ENCODE measurements at places on chromosomes 6 and 20. TPM values are rescaled to one million over a fixed set of nuclear protein-coding genes. Genes with fewer than 3 reads are reported as not detected.

OVOL2 gene
- not detected for total RNA-seq

GRCh38 chr6:158605266-158605878 lies 39.2 kb downstream of the DYNLT1 start:
- no peak overlapping the region for H3K27ac ChIP-seq
- no peaks in the 10 kb centered on the region for H3K4me1 ChIP-seq
- no peak overlapping the region for H3K4me3 ChIP-seq
- no peaks in the 10 kb centered on the region for H3K27me3 ChIP-seq

FAM217A gene
- total RNA-seq, result not detected

SYTL3 gene
- total RNA-seq, result 0.31 TPM

DNA sequence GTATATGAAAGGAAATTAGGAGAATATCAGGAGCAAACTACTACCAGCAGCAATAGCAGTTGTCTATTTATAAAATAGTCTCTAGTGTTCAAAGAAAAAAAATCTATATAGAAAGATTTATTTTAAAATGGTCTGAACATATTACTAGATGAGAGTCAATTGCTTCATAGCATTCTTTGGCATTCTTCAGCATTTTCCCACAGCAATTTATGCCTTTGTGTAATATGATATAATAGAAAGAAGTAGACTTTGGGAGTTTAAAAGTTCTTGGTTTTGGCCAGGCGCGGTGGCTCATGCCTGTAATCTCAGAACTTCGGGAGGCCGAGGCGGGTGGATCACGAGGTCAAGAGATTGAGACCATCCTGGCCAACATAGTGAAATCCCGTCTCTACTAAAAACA lies 157.0 kb upstream of the PLN start:
- peaks cover 43% of the 10 kb centered on the region for H3K4me1 ChIP-seq
- H3K27ac ChIP-seq, result no peak overlapping the region
- no peaks in the 10 kb centered on the region for H3K27me3 ChIP-seq
- no peak overlapping the region for H3K4me3 ChIP-seq
- peaks cover 5% of the 10 kb centered on the region for H3K36me3 ChIP-seq
- DNase-seq, result no peak

GRCh38 chr6:27414996-27415395 lies 26.4 kb downstream of the ZNF391 start:
- H3K27me3 ChIP-seq, result no peaks in the 10 kb centered on the region
- DNase-seq, result no peak
- H3K36me3 ChIP-seq, result no peaks in the 10 kb centered on the region
- H3K4me1 ChIP-seq, result no peaks in the 10 kb centered on the region
- H3K27ac ChIP-seq, result no peak overlapping the region

TRIM40 gene
- not detected for total RNA-seq

DNA sequence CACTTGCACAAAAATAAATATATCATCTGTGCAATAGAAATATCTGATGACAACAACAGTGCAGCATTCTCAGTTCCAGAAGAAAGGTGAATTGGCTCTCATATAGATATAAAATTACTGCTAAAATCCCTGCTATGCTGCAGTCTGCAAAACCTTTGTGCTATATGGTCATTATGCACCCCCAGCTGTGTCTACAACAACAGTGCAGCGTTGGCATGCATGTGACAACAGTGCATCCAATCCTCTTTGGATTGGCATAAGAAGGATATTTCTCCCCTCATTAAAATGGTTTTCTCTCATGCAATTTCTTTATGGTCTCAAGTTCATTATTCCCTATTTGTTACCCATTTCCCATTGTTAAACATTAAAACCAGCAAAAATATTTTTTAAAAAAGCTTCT lies 23.1 kb downstream of the OR2B6 start:
- no peak overlapping the region for H3K4me3 ChIP-seq
- no peak for DNase-seq
- peaks cover 12% of the 10 kb centered on the region for H3K27me3 ChIP-seq
- no peaks in the 10 kb centered on the region for H3K36me3 ChIP-seq
- H3K27ac ChIP-seq, result no peak overlapping the region
- H3K4me1 ChIP-seq, result no peaks in the 10 kb centered on the region

DNA sequence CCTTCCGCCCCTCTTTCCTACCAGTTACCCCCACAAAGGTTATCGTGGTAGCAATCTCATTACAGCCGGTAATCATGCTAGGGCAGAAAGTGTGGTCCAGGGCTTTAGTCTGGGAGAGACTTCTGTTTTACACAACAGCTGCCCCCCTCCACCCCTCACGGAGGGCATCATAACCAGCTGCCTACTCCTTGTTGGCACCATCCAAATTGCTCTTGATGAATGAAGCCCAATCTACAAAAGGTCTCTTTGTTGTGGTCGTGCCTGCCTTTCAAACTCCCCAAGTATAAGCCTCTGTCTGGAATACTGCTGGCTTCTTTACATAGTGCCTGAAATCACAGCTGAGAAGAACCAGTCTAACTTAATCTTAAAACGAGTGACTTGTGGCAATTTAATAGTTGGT lies 157.9 kb downstream of the INSM1 start:
- no peaks in the 10 kb centered on the region for H3K27me3 ChIP-seq
- H3K36me3 ChIP-seq, result peaks cover 18% of the 10 kb centered on the region
- no peak overlapping the region for H3K27ac ChIP-seq
- H3K4me3 ChIP-seq, result no peak overlapping the region
- H3K4me1 ChIP-seq, result no peaks in the 10 kb centered on the region
- no peak for DNase-seq

DNA sequence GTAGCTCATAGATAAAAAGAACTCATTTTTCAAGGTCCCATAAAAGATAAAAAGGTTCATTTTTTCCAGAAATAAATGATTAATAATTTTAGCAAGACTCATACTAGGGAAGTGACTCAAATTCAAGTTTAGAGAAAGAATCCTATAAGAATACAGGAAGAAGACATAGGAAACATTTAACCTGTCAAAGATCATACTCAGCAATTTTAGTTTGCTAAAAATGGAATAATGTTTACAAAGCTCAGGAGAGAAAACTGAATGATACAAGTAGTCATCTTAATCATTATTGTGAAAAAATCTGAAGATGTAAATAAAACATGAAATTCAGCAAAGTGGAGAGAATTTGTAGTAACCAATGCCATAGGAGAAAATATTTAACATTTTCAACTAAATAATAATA lies 926.6 kb downstream of the TBC1D32 start:
- no peak overlapping the region for H3K4me3 ChIP-seq
- no peaks in the 10 kb centered on the region for H3K27me3 ChIP-seq
- H3K4me1 ChIP-seq, result no peaks in the 10 kb centered on the region
- DNase-seq, result no peak
- no peak overlapping the region for H3K27ac ChIP-seq
- no peaks in the 10 kb centered on the region for H3K36me3 ChIP-seq

Measured in osteocyte (in vitro differentiated cells).